Dermis microvascular lymphatic vessel endothelial cell (primary cell): ENCODE measurements at places on chromosomes 2 and 18.
A peak's percentile ranks its signal among the peaks of the same experiment; 100 is the strongest.

DNA sequence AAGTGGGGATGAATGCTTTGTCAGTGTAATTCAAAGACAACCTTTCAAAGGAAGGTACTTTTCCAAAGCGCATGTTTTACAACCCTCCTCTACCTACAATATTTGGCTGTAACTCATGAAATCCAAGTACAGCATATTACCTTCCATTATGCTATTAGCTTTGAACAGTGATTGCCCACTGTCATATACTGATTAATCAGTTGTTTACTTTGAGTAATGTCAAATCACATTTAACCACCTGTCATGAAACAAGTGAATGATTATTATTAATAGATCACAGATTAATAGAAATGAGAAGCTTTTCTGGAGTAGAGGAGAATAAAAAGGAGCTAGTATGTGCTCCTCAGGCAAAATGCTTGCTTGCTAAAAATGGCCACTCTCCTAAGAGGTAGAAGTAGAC lies 150.5 kb upstream of the SMAD7 start:
- DNase-seq = no peak

DNA sequence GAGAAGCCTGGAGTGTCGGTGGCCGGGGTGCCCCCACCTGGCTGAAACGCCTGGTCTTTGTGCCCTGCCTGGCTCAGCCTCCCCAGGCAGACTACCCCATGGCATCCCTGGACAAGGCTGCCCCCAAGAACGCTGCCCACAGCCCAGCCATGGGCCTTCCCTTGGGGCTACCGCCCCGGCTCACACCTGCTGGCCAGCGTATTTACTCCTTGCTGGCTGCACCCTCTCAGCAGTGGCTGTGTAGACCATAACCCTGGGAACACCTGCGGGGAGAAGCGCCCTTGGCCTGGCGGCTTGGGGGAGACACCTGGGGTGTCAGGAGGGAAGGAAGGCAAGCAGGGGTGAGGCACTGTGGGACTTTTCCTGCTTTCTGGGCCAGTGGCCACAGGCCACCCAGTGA lies 17.3 kb downstream of the CAPN10 start:
- DNase-seq = no peak

- DNase-seq = no peak
Observed at GRCh38 chr2:208669394-208669793, 262.8 kb downstream of the PTH2R start.

- DNase-seq = no peak
Observed at GRCh38 chr2:180960982-180961381, 19.4 kb upstream of the UBE2E3 start.

GRCh38 chr18:13430663-13431062 lies 212.1 kb downstream of the LDLRAD4 start:
- DNase-seq = no peak

- no peak for DNase-seq
Observed at GRCh38 chr2:15040429-15041084, 408.0 kb downstream of the LRATD1 start.

GRCh38 chr2:215019521-215020145 lies 118.8 kb downstream of the ABCA12 start:
- DNase-seq = no peak

DNA sequence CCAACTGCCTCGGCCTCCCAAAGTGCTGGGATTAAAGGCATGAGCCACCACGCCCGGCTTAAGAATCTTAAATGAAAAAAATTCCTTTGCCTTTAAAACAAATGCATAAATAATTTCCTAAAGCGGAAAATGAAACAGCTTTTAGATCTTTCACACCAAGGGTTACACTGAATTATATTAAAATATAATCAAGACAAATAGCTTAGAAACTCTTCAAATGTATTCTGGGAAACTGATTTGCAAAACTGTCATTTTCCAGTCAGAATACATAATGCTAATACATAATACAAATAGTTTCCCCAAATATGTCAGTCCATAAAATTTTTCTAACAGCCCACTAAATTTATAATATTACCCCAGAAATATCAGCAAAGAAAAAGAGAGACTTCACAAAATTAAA lies 68.3 kb upstream of the PGAP1 start:
- no peak for DNase-seq

DNA sequence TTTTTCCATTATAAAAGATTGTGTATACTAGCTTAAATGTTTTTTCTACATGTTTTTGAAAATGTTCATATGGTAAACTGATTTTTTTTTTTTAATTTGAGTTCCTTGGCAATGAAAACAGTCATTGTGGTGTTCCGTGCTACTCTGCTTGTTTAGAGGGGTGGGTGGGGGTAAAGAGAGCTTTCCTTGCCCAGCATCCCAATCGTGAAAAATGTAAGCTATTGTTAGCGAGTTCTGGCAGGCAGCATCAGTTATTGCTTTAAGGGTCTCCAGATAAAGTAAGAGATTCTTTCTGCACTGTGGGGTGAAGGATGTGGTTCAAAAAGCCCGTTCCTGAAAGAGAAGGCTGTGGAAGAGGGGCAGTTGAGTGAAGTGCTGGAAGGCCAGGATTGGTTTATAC lies 118.4 kb downstream of the TANC1 start:
- no peak for DNase-seq

DNA sequence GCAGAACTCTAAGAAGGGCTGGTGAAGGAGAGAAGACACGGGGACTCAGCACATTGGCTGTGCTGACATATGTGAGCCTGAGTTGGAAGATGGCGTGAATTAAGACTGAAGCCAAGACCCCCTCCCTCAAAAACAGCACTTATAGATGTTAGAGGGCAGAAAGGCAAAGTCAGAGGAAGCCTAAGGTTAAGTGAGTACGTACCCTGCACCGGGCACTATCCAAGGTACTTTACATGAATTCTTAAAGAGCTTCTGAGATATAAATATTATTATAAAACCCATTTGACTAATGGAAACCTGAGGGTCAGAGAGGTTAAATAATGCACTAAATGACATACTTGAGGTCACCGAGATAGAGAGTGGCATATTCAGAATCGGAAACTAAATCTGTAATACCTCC lies 25.6 kb downstream of the SIX3 start:
- no peak for DNase-seq

- DNase-seq = no peak
Observed at GRCh38 chr2:176665086-176665485, 395.8 kb downstream of the MTX2 start.

GRCh38 chr2:29662861-29663260 lies 258.5 kb downstream of the ALK start:
- DNase-seq = no peak

- DNase-seq = no peak
Observed at GRCh38 chr2:66560683-66561082, 125.8 kb downstream of the MEIS1 start.

GRCh38 chr2:111702119-111702803 lies 181.7 kb downstream of the ANAPC1 start:
- DNase-seq = peak; percentile 71

- DNase-seq = no peak
Observed at GRCh38 chr2:241547781-241548450, 10.6 kb upstream of the BOK start.

GRCh38 chr2:207760453-207760852 lies 9.3 kb downstream of the FZD5 start:
- no peak for DNase-seq

GRCh38 chr2:197908990-197909776 lies 104.8 kb downstream of the PLCL1 start:
- DNase-seq = peak; percentile 24

GRCh38 chr18:74944676-74945075 lies 264.3 kb downstream of the PTGR3 start:
- DNase-seq = no peak

GRCh38 chr2:156702541-156702940 lies 266.4 kb downstream of the GPD2 start:
- no peak for DNase-seq

- no peak for DNase-seq
Observed at GRCh38 chr18:24799176-24799575, 338.7 kb downstream of the HRH4 start.

- no peak for DNase-seq
Observed at GRCh38 chr2:156483741-156484173, 47.6 kb downstream of the GPD2 start.

DNA sequence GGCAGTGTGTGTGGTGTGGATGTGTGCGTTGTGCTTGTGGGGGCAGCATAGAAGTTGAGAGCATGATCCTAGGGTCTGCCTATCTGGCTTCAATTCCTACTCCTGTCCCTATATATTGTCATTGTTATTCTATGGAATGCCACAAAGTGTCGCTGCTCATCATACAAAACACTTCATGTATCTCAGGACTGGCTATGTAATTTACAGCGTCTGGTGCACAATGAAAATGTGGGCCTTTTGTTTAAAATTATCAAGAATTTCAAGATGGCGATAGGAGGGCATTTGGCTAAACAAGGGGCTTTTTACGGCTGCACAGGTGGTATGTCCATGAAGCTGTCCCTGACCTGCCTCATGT lies 3.4 kb downstream of the SERPINB2 start:
- peak; percentile 24 for DNase-seq

GRCh38 chr2:120851116-120851773 lies 115.6 kb downstream of the GLI2 start:
- DNase-seq = no peak

DNA sequence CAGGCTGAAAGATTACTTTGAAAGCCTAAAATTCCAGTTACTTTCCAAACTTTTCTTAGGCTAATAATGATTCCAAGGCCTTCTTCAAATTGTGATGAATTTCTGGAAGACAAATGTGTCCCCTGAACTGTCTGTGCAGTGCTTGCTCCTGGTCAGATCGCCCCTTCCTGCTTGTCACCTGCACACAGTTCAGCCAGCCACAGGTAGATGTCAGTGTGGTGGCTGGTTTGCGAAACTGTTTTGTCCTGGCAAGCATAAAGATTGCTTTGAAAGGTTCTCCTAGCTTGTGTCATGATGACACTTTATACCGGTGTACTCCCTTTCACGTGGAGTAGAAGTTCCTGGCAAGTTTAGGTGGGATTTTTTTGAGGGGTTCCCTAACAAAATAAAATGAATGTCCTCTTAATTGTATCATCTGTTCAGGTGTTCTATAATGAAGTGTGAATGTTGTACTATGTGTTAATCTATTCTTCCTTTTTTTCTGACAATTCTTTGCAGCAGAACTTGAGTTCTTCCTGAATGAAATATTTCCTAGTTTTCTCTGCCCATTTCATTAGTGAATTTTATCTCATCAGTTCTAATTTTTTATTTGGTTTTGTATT lies 298.8 kb downstream of the ZNF407 start:
- DNase-seq = peak; percentile 63

DNA sequence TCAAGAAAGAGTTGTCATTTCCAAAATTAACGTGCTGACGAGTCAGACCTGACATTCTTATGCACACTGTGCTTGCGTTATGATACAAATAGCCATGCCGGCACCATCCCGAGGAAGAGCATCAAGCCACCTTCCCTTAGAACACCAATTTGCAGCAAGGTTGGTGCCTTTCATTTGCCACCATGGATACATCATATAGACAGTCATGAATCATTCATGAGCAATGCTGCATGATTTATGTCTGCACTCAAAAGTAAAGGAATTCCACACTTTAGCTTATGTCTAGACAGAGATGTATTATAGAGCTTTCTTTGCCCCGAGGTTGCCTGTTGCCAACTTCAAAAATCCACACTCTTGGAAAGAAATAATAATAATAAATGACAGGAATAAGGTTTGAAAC lies 166.9 kb downstream of the VWC2L start:
- no peak for DNase-seq

GRCh38 chr2:209358992-209359391 lies 64.9 kb upstream of the MAP2 start:
- DNase-seq = no peak

DNA sequence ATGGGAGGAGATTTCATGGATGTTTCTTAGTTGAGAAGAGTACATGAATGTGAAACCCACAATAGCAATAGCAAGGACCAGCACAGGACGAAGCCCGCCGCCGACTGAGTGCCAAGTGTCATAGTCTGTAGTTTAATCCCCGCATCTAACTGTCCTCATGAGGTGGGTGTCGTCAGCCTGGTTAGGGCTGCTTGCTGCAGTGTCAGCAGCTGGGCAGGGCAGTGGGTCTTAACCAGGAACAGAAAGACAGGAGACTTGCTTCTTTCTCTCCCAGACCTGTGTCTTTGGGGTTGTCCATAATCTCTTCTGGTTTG lies 146.6 kb downstream of the VAPA start:
- DNase-seq = no peak

GRCh38 chr2:228458364-228458763 lies 276.9 kb upstream of the SPHKAP start:
- DNase-seq = no peak

DNA sequence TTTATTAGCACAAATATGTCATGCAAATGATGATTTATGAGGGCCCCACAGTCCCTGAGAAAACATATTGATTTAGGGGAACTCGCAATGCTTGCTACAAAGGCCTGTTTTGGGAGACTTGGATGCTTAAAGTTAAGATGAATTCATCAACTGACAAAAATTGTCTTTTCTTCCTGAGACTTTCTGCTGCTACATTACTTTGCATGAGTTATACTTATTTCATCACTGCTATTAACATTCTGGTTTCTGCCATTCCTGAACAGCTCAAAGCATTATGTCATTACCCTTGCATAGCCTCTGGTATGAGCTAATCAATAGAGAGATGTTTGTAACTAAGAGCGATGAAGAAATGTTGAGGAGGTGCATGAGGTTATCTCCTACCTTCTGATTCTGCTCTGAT lies 74.4 kb downstream of the SOX11 start:
- no peak for DNase-seq

DNA sequence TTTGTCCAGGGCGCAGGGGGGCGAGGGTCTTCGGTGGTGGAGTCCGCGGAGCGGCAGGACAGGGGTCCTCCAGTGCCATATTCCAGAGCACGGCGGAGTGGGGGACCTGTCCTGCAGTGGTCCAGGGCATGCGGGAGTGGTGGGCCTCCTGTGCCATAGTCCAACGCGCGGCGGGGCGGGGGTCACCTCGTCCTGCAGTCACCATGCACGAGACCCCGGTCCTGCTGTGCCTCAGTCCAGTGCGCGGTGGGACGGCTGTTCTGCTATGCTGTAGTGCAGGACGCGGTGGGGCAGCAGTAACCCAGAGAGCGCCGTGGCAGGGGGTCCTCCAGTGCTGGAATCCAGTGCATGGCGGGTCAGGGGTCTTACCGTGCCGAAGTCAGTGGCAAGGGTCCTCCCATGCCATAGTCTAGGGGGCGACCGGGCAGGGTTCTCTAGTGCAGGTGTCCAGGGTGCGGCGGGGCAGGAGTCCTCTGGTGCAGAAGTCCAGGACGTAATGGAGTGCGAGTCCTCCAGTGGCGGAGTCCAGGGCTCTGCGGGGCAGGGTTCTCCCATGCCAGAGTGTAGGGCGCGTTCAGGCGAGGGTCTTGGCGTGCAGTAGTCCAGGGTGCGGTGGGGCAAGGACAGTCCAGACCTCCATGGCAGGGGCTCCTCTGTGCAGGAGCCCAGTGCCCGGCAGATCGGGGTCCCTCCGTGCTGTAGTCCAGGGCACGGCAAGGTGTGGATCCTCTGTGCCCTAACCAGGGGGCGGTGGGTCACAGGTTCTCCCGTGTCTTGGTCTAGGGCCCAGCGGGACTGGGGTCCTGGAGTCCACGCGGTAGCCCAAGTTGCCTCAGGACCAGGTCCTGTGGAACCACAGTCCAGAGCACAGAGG lies 130.4 kb downstream of the CCDC74A start:
- DNase-seq = no peak

DNA sequence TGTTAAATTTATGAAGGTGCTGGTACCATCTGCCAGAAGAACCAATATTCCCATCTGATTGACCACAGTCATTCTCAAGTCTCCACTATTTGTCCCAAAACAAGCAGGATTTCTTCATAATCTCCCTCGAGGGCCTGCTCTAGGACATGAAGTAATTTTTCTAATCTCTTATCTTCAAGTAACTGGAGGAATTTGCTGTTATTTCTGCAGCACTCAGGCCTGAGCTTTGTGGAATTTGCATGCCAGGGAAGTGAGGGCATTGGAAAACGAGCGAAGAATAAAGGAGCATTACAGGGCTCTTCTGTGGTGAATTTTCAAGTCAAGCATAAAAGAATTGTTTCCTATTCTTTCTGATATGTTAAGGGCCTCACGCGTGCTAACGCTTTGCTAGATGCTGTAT lies 161.2 kb upstream of the EPAS1 start:
- DNase-seq = no peak
